ENCODE measurements at places on chromosomes 7 and 10.
A peak's percentile ranks its signal among the peaks of the same experiment; 100 is the strongest.

- DNase-seq: no peak
Observed at GRCh38 chr7:158295966-158296797, 291.4 kb downstream of the PTPRN2 start.

DNA sequence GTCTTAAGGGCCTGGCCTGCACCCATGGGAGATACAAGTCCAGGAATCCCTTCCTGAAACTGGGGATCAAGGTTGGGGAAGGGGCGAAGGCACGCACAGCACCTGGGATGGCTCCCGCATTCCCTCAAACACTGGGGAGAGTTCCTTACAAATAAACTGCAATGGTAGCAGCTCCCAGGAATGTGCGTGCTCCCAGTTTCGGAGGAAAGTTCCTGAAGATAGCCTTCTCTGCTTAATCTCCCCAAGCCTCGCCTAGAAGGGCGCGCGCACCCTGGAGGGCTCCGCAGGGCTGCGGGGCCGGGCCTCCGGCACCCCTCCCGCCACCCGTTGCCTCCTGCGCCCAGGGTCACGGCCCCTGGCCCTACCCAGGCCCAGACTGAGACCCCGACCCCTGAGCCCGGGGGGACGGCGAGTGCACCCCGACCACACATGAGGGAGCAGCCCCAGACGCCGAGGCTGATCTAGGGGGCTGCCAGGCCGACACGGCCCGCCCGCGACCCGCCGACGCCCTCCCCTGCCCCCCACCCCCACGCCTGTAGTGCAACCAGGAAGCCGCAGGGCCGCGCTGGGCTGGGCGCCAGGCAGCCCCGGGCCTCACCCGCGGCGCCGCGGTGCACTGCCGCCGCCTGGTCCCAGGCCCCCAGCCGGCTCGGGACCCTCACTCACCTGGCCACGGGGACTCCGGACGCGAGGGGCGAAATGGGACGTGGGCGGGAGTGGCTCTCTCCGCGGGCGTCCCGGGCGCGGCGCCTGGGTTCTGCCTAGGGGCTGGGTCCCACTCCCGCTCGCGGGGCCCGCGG is 460 bp downstream of the ANXA11 start:
- DNase-seq: no peak

- DNase-seq: no peak
Observed at GRCh38 chr10:88260329-88261051, 322.6 kb downstream of the RNLS start.

DNA sequence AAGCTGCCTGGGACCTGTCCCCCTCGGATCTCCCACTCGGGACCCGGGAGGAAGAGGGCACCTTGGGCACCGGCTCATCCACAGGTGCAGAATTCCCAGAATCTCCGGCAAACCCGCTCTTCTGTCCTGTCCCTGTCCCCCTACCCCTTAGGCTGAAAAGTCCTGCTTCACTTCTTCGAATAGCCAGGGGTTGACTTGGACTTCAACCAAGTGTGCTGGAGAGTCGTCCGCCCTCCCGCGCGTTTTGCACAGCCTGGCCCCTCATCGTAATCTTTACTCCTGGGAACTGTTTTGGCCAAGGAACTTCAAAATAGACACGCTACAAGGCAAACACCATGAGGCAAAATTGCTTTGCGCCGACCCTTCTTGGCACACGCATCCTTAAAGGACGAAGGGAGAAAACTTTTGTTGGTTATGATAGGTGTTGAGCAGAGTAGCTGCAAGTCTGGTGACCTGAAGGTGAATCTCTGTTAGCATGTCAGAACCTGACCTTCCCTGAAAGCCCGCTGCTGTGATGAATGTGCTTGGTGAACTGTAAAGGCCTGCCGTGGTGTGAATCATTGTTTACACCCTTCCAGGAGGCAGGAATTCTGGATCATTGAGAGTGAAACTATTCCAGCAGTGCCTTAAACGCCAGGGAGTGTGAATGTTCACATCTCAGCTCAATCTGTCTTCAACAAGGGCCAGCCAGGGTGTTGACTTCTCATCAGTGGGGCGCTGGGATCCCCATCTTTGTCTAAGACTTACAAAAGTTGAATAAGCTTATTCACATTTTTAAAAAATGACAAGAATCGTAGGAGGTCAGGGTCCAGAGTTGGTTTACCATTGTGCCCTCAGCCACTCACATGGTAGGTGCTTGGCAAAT is 589 bp upstream of the RAPGEF5 start:
- no peak for DNase-seq

GRCh38 chr10:60172363-60172990 is 217.2 kb downstream of the ANK3 start:
- no peak for DNase-seq

DNA sequence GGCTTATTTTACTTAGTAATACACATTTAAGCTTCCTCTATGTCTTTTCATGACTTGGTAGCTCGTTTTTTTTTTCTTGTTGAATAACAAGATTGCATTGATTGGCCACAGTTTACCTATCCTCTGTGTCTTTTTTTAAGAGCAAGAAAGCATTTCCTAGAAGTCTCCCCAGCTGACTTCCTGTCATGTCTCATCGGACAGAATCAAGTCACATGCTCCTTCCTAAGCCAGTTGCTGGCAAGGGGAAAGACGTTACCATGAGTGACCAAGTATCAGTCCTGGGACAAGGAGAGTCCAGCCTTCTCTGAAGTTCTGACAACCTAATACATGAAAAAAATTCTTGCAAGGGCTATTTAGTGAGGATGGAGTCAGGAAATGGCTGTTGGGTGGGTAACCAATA is 24.9 kb upstream of the SFRP5 start:
- DNase-seq: no peak

GRCh38 chr10:101290881-101291280 is 61.6 kb upstream of the LBX1 start:
- no peak for DNase-seq

- DNase-seq: peak; percentile 8
Observed at GRCh38 chr10:131203456-131204357, 107.8 kb downstream of the TCERG1L start.

DNA sequence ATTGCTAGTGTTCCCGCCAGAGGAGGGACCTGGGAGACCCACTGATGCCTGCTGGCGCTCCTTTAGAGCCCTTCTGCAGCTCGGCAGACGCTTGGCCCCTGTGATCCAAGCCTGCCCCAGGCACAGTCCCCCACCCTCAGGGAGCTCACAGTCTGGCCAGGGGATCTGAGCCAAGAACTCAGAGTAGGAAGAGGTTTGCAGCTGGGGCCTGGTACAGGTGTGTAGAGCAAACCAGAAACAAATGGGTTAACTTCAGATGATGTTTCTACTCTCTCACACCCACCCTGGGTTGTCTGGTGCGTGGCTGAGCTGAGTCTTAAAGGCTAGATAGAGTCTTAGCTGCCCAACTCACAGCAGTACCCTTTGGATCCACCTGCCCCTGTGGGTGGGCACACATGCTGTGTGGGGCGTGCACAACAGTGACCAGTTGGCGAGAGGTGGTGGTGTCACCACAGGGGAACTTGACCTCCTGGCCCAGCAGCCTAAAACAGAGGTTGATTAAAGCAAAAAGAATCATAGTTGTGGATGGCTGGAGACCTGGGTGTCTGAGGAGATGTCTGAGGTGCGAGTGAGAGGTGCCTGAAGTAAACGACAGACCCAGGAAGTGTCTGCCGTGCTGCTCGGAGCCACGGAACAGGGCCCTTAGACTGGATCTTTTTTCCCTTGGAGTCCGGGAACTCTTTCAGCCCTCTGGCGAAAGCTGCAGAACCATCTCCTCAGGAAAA is 31.2 kb upstream of the SRGN start:
- DNase-seq: no peak

DNA sequence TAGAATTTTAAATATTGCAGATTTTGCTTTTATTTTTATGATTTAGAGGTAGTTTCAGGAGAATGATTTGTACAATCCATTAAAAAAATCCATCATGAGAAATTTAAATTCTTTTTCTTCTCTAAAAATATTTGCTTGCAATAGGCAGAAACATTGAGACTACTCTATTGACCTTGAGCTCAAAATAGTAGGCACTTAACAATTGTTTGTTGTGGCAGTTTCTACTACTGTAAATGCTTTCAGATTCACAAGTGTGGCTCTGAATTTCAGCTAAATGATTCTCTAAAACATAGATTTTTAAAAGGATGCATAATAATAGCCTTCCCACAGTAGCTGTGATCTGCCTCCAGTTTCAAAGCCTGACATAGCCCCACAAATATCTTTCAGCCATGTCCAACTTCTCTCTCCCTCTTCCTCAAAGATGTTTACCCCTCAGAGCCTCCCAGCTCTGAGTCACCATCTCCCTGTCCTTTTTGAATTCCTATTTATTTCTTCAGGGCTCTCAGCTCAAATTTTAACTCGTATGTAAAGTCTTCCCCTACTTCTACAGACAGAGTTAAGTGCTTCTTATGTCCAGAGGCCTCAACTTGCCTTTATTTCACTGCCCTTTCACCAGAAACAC is 160.5 kb downstream of the AOAH start:
- DNase-seq: no peak

DNA sequence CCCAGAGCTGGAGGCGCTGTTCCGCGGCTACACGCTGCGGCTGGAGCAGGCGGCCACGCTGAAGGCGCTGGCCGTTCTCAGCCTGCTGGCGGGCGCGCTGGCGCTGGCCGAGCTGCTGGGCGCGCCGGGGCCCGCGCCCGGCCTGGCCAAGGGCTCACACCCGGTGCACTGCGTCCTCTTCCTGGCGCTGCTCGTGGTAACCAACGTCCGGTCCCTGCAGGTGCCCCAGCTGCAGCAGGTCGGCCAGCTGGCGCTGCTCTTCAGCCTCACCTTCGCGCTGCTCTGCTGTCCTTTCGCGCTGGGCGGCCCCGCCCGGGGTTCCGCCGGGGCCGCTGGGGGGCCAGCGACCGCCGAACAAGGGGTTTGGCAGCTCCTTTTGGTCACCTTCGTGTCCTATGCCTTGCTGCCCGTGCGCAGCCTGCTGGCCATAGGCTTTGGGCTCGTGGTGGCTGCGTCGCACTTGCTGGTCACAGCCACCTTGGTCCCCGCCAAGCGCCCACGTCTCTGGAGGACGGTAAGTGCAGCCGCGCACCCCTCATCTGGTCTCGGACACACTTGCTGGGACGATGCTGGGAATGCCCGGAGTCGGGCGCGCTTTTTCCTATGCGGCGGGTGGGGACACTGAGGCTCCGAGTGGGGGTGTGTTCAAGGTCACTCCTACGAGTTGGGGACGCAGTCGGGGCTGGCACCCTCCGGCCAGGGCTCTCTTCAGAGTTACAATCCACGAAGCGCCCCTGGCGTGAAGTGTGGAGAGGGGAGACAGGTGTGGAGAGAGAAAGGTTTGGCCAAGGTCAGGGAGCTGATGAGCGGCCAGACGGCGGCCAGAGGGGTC is 717 bp downstream of the ADCY1 start:
- DNase-seq: no peak

GRCh38 chr10:63498665-63499064 is 22.5 kb upstream of the REEP3 start:
- DNase-seq: no peak

DNA sequence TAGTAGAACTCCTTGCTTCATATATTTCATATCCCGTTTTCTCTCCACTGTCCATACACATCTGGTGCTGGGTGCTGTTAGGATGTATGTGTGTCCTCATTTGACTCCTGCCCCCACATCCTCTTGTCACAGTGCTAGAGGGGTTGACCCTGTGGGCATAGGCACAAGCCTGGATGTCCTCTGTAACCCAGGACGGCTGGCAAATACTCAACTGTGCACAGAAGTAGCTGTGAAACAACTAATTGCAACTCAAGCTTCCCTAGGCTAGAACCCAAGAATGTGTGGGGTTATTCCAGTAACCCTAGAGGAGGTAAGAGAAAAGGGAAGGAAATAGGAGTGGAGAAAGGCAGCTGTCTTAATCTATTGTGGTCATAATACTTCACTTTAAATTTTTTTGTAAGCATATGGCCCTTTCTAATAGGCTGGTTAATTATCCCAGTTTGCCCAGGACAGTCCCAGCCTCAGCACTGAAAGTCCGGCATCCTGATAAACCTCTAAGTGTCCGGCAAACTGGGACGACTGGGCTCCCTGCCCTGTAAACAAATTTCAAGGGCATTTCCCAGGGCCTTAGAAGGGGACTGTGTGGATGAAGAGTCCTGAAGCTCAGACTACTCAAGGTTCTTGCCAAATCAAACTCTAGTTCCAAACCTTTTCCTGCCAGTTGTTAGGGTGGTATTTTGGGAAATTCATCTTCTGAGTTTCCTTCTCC is 283.2 kb upstream of the CELF2 start:
- DNase-seq: peak; percentile 13

DNA sequence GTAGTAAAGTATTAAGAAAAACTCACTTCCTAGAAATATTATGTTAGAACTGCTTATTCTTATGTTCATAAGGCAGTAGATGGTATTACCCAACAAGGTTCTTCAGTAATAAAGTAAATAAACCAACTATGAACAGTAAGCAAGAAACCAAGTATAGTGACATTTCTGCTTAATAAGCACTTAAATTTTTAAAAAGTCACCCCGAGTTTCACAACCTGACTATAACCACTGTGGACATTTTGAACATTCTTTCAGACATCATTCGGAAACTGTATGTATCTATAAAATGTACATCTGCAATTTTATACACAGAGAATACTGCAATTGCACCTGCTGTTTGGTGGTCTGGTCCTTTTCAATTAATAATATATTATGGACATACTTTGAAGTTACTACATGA is 1073.6 kb downstream of the XPNPEP1 start:
- no peak for DNase-seq

GRCh38 chr10:49830846-49831245 is 68.7 kb upstream of the OGDHL start:
- DNase-seq: no peak

- DNase-seq: no peak
Observed at GRCh38 chr7:127486654-127487053, 94.1 kb upstream of the ZNF800 start.

DNA sequence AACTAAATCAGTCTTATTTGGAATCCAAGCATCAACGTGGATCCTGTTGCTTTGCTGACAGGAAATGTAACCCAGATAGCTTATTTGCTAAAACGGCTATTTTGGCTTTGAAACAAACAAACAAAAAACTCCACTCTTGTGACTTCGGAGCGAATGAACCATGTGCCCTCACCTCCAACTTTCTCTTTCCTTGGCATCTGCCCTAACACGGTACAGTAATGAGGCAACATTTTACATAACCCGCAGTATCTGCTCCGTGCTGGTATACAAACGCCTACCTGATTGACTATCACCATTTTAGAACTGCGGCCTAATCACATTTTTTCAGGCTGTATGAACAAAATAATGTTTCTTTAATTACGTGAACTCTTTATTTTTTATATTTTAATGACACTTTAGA is 37.5 kb upstream of the ARID5B start:
- no peak for DNase-seq

DNA sequence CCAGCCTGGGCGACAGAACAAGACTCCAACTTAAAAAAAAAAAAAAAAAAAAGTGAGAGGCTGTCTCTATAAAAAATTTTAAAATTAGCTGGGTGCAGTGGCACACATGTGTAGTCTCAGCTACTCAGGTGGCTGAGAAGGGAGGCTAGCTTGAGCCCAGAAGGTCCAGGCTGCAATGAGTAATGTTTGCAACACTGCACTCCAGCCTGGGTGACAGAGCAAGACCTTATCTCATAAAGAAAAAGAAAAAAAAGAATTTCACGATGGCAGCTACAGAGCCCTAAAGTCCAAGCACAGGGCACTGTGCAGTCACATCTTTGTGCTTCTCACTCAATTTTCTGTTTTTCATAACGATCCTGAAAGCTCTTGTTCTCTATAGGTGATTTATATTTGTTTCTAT is 209.5 kb upstream of the KCTD7 start:
- DNase-seq: no peak

GRCh38 chr7:144011458-144012230 is 11.5 kb downstream of the OR6B1 start:
- DNase-seq: no peak

Data from head of caudate nucleus (tissue), 42 donors.